Right renal cortex interstitium (tissue), 3 donors: ENCODE measurements at places on chromosomes 13 and 19.

- no peak for DNase-seq
Observed at GRCh38 chr19:19642506-19643157, 825 bp downstream of the GMIP start.

GRCh38 chr13:67076378-67076777 is 153.8 kb downstream of the PCDH9 start:
- no peak for DNase-seq

GRCh38 chr19:53947624-53948023 is 15.1 kb upstream of the CACNG8 start:
- DNase-seq = no peak

- DNase-seq = no peak
Observed at GRCh38 chr19:5990289-5990797, 12.4 kb upstream of the RANBP3 start.

GRCh38 chr19:51735759-51736449 is 12.1 kb upstream of the HAS1 start:
- DNase-seq = no peak

- DNase-seq = peak; percentile 65
Observed at GRCh38 chr19:18846862-18847548, 15.2 kb downstream of the UPF1 start.

GRCh38 chr19:43470288-43470687 is 4.9 kb upstream of the LYPD3 start:
- no peak for DNase-seq

DNA sequence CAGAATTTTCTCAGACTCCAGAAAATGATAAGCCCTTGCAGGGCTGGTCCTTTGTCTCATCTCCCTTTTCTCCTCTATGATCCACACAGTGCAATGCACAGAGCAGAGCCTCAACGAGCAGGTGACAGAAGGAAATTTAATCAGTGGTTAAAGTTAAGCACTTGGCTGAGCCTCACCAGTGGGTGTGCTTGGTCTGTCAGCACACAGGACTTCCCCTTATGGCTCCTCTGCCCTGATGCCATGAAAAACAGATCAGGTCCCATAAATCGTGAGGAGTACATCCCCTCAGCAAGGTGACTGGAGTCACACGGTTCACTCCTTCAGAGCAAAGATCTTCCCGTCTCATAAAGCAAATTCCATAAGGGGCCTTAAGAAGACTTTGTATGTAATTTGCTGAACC is 818.2 kb downstream of the UQCRFS1 start:
- DNase-seq = no peak

DNA sequence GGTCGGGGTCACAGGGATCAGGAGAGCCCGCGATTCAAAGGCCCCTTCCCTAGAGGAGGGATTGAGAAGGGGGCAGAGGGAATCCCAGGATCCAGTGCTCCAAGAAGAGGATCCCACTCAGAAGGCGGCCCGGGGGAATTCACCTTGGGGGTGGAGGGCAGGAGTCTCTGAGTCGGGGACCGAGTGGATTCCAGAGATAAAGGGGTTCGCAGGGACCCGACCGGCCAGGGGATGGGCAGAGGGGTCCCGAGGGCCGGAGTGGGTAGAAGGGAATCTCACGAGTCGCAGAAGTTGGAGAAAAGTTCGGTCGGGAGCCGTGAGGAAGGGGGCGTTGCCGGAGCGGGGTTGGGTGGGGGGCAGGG is 261 bp downstream of the PRKD2 start:
- DNase-seq = no peak

DNA sequence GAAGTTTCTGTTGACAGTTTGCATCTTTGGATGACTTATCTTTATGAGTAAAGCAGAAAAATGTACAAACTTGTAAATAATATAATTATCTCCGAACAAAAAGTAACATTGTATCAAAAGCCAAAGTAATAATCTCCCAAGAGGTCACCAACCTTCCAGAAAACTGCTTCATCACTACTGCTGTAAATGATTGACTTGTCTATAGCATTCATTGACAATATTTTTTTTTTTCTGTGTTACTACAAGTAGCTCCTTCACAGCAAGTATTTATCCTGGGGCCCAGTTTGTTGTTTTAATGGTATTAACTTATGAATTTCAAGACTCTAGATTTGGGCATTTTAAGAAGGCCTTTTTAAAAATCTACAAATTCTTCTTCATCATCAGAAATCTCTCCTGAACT is 242.4 kb downstream of the KLF12 start:
- DNase-seq = no peak

- DNase-seq = no peak
Observed at GRCh38 chr19:46635920-46636761, at the start of gene GNG8. TSS of gene GNG8 (minus strand) at chr19:46636202. CDS start at chr19:46634682, 1,520 bp downstream.
